ENCODE measurements at places on chromosomes 7 and 10.
A peak's percentile ranks its signal among the peaks of the same experiment; 100 is the strongest.

DNA sequence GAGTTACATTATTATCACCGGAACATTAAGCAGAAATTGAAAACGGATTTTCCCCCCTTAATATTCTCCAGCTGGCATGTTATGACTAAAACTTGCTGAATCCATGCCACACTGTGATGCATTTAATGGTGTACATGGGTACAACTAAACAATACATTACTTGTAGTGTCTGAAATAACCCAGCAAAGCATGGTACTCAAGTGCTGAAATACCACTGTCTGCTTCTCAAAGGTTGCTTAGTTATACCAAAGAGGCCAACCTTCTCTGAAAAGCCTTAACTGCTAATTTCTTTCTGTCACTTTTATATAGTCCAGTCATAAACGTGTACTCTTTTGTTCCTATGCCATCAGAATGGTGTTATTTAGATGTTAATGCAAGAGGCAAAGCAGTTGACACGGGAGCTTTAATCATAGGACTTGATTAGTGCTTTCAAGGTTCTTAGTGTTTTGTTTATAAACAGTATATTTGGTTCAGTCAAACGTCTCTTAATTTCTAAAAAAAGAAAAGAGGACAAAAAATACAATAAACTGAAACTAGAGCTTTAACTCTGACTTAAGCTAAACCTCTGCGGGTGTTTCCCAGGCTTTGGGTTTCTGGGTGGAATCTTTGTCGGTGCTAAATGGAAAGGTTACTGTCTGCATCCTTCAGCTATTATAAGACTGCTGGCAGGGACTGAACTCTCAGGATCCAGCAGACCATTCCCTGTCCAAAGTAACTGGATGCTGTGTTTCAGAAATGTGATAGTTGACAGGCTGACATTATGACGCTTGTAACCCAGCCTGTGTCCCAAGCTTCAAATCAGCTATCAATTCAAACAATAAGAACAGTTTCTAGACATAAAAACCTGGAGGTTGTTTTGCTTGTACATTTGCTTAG lies 202.6 kb downstream of the PPP1R3A start:
- DNase-seq, result no peak

DNA sequence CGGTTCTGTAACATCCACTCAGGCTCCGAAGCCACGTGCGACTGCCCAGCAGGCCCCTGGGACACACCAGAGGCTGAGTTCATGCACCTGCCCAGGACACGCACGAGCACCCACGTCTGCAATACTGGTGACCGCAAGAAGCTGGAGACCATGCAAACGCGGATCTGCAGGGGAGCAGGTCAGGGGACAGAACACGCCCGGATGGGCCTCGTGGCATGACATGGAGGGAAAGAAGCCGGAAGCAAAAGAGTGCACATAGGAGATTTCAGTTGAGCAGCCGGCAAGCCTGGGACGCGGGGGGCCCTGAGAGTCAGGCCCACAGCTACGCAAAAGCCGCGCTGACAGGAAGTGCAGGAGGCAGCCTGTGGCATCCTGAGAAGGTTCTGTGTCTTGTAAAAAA lies 73.7 kb downstream of the FOXL3 start:
- no peak for DNase-seq

DNA sequence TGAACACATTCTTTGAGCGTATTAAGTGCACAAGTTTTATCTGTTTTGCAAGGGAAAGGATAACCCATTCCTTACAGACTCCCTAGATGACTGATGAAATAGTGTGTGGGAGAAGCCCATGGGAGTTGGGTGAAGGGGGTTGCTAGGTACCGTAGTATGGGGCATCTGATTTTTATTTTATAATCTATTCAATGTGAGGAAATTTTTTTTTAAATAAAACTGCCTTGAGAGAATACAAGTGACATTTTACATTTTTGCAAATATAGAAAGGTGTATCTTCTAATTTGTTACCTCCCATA lies 1.4 kb downstream of the BTAF1 start:
- DNase-seq, result no peak

DNA sequence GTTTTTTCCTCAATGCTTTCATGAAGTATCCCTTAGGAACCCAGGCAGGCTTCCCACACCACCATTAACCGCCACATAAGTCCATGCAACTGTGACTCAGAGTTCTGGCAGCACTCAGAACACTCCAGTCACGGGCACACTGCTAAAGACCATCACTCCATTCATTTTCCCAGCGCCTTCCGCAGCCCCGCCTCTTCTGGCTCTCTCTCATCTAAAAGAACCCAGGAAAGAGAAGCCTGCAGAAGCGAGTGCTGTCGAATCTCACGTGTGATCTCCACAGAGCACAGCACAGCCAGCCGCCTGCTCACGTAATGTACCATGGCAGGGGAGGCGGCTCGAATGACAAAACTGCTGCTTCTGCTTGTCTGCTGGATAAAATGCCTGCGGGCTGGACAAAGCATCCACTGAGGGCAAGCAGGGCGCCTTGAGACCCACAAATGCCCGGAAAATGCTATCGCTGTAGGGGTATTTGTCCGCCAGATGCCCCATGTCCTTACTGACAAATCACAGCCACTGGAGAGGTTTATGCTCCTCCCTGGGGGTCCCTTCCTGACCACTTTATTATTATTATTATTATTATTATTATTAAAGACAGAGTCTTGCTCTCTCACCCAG lies 1.8 kb downstream of the PSMG3 start:
- no peak for DNase-seq

DNA sequence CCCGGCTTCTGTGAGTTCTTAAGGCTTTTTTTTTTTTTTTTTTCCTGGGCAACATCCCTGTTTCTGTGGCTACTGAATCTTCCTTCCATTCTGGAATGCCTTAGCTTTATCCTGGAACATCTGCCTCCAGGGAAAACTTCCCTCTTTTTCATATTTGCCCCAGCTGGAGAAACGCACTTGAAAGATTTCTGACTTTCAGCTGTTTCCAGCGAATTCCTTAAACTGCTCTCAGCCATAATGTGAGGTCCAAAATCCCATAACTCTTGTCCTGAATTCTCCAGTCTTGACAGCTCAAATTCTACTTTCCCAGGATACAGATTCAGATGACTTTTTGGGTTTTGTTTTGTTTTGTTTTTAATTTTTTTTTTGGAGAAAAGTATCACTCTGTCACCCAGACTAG lies 263.6 kb upstream of the AUTS2 start:
- no peak for DNase-seq

- DNase-seq, result no peak
These were observed 451.5 kb upstream of the SORCS1 start for GRCh38 chr10:107616031-107616430.

- DNase-seq, result no peak
These were observed 24.5 kb upstream of the RHEB start for GRCh38 chr7:151544183-151544582.

GRCh38 chr7:12031186-12031585 lies 179.9 kb upstream of the TMEM106B start:
- no peak for DNase-seq

DNA sequence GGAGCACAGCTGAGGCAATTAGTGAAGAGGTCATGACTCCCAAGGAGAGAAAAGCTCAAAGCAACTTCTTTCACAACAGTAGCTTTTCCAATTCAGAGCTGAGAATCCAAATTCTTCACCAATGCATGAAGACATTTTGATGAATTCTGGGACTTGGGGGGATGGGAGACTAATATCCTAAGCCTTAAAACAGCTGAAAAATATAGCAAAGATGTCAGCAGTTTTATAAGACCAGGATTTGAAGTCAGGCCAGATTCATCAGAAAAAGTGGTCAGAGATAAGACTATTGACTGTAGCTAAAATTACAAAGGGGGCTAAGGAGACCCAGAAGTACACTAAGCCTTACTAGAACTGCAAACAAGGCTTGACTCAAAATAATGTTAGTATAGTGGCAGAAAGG lies 51.6 kb downstream of the GPR141 start:
- no peak for DNase-seq

- DNase-seq, result no peak
These were observed 137.6 kb downstream of the WDR11 start for GRCh38 chr10:120988751-120989150.

GRCh38 chr7:27198138-27198841 lies 1.6 kb downstream of the HOXA13 start:
- DNase-seq, result no peak

DNA sequence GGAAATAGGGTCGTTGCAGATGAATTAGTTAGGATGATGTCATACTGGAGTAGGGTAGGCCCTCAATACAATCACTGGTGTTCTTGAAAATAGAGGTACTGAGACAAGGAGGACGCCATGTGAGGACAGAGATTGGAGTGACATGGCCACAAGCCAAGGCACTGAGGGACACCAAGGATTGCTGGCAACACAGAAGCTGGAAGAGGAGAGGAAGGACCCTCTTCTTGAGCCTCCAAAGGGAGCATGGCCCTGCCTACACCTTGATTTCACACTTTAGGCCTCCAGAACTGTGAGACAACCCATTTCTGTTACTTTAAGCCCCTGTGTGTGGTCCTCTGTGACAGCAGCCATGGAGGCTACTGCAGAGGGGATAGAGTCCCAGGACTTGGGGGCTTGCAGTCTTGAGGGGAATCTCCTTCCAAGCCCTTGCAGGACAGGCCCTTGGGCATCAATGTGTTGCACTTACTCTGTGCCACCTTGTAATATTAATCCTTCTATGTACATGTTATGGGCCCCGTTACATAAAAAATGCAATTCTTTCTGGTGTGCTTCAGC lies 3.7 kb upstream of the AOC1 start:
- no peak for DNase-seq

GRCh38 chr7:94823947-94824346 lies 83.4 kb upstream of the PPP1R9A start:
- no peak for DNase-seq

- no peak for DNase-seq
These were observed 3.6 kb downstream of the HOXA1 start for GRCh38 chr7:27091941-27092818.

GRCh38 chr7:11732207-11732606 lies 99.8 kb downstream of the THSD7A start:
- no peak for DNase-seq

DNA sequence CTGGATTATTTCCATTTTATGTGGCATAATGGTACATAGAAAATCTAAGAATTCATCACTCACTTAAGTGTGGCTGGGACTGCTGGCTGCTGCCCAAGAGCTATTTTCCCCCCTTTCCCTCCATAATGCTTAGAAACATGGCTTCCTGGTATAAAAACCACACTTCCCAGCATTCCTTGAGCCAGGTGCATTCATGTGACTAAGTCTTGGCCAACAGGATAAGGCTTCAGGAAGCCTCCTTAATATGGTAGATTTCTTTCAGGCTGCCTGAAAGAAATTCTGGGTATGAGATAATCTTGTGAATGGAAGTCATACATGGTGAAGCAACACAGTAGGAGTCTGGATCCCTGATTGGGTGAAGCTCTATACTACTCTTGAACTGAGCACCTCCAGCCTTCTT lies 178.0 kb downstream of the JAZF1 start:
- DNase-seq, result no peak

- DNase-seq, result no peak
These were observed 157.4 kb upstream of the TCF7L2 start for GRCh38 chr10:112792487-112793201.

DNA sequence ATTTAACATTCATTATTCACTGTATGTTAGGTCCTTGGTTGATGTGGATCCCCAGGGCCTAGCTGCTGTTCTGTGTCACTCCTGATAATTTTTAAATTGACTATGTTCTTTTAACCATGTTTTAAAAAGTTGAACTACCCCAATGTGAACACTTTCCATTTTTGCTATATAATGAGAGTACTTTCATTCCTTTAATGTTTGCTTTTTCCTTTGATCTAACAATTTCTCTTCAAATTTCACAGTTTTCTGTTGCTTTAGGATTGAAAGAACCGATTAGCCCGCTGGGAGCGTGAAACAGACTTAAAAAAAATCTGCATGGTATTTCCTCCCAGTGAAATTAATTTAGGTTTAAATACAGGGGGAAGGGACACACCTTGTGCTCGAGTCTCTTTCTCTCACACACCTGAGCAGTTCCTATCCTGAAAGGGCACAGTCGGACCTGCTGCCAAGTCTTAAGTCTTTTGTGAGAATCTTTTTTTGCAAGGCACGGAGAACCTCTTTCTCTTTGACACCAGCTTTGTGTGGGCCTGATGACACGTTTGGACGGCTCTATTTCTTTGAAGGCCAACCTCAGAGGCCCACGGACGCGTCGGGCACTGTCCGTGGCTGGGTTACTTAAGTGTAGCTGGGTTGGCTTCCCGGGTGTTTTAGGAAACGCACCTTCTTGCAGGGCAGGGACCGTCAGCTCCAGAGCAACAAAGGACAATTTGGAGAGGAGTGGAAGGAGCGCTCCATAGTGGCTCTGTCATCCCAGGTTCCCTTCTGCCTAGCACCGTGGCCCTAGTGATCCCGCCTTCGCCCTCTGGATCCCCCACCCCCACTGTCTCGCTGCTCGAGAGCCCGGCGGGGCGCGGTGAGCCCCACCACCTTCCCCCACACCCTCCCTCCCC lies 1.0 kb upstream of the CHN2 start:
- DNase-seq, result no peak

- no peak for DNase-seq
These were observed 135.8 kb downstream of the KCNMA1 start for GRCh38 chr10:77501846-77502261.

DNA sequence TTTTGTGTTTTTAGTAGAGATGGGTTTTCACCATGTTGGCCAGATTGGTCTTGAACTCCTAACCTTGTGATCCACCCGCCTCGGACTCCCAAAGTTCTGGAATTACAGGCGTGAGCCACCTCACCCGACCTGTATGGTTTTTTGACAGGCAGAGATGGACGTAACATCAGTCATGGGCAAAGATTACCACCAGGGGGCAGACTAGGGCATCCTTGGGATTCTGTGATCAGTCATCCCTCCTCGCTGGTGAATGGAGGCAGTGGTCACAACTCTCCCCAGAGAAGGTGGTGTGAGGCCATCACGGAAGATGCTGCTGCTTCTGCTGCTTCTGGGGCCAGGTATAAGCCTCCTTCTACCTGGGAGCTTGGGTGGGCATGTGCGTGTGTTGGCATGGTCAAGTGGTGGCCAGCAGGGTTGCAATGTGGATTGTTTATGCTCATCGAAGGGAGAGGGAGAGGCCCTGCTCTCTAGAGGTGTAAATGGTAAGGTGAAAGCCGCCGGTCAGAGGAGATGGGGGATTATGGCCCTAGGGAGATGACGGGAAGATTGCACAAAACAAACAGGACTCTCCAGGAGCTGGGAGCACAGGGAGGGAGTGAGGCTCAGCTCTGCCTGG lies 122.7 kb upstream of the PRSS1 start:
- peak; percentile 51 for DNase-seq

- DNase-seq, result no peak
These were observed 6.9 kb upstream of the ZKSCAN1 start for GRCh38 chr7:100008525-100008924.

- DNase-seq, result no peak
These were observed 770.6 kb downstream of the KCNMA1 start for GRCh38 chr10:76866841-76867586.

DNA sequence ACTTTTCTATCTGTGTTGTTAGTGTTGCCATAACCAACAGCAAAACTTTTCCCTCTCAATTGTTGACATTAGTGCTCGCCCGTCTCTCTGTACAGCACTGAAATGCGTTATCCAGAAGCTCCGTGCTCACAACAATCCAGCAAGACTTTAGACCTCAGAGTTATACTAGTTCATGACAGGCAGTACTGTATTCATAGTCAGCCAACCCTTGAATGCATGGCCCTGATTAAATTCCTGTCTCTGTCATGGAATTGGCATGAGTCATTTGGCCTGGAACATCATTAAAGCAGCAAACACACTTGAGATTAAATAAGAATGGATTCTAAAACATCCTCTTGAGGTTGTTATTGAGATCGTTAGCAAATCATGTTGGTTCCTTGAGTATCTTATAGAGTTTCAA lies 405.5 kb upstream of the C7orf33 start:
- DNase-seq, result no peak
